ENCODE measurements at places on chromosomes 11 and 22.

GRCh38 chr11:19714387-19715363 is 2.0 kb downstream of the NAV2 start:
- DNase-seq, result no peak

- DNase-seq, result no peak
These were observed 85.4 kb downstream of the TTC28 start for GRCh38 chr22:28594076-28594796.

DNA sequence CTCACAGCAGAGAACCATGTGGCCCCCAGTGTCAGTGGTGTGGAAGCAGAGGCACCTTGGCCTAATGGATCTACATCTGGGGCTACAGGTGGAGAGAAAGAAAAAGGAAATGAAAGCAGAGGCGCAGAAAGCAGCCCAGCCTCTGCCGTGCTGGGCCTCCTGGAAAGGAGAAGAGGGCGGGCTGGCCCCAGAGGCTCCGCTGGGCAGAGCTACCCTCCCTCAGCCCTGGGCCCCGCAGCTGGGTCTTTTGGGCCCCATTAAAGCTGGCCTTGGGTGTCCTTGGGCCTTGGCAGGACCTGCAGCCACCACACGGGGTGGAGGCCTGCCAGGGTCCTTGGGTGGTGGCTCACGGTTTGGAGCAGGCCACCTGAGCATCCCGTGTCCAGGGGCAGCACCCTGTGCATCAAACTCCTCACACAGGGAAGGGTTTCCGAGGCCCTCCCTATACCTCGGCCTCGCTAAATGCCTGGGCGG is 31.6 kb upstream of the GAL start:
- no peak for DNase-seq

DNA sequence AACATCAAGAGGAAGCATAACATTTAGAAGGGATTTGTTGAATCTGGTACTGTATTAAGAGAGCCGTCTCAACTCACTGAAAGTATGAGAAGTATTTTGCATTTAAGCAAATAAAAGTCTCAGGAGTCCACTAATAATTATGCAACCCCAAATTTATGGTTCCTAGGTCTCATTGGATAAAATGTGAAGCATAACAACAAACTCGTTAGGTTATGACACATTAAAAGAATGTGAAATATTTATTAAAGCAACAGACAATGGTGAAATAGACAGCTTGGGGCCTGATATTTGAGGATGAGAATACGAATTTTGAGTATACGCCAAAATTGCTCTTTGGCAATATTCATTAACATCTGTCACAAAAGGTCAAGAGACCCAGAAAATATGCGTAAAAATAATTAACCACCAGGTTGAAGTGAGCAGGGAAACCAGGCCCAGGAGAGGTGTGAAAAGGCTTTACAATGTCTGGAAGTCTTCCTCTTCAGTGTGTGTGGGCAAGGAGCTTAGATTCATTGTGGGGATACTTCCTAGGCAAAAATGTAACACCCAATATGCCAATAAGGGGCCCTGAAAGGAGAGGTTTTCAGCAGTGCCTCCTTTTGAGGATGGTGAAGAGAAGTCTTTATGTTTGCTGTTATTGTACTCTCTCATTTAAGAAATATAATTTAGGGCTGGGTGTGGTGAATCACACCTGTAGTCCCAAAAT is 89.2 kb downstream of the FDX1 start:
- DNase-seq, result no peak

DNA sequence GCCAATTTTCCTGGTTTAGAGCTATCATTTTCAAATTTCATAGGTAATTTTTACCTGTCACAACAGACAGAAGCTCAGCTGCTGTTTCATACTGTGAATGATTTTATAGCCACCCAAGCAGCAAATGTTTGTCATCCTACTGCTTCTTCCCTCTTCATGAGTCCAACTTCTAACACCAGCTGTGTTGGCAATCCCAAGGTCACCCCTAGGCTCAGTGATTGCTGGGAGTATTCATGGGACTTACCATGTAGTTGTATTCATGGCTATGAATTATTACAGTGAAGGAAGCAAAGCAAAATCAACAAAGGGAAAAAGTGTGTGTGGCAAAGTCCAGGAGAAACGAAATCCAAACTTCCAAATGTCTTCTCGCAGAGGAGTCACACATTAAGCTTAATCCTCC is 28.5 kb downstream of the CUL5 start:
- DNase-seq, result no peak

DNA sequence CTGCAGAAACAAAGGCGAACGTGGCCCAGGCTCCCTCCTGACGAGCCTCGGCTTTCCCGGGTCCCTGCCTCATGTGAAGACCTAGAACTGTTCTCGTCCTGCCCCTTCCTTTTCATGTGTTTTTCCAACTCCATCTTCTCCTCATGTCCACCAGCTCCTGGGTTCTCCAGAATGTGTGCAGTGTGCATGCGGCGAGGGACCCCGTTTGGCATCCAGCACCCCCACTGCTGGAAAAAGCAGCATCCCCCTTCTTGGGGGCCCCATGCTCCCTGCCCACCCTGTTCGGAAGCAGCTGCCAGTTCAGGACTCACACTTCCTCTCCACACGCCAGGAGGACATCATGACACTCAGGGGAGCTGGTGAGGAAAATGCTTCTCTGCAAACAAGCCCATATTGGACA is 313.5 kb downstream of the BRD1 start:
- no peak for DNase-seq

DNA sequence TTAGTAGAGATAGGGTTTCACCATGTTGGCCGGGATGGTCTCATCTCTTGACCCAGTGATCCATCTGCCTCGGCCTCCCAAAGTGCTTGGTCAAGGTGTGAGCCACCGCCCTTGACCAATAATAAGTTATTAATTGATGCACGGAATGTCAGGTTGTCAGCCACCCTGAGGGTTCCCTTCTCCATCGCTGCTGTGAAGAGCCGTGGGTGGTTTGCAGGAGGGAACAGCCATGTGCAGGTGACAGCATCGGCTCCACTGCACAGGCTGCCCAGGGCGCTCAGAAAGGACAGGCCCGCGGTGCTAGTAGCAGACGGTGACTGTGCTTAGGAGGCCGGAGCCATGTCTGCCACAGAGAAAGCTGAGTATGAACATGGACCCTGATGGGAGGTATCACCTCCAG is 814.0 kb downstream of the BRD1 start:
- DNase-seq, result no peak

- DNase-seq, result no peak
These were observed 13.1 kb upstream of the RAB38 start for GRCh38 chr11:88188251-88188931.

GRCh38 chr22:45312415-45312814 is 2.7 kb downstream of the FAM118A start:
- DNase-seq, result no peak

GRCh38 chr11:107999759-108000455 is 8.8 kb upstream of the CUL5 start:
- peak; percentile 20 for DNase-seq

- no peak for DNase-seq
These were observed 7.5 kb downstream of the DERL3 start for GRCh38 chr22:23831261-23831660.

GRCh38 chr11:55501014-55501413 is 53.3 kb upstream of the OR4C15 start:
- DNase-seq, result no peak

DNA sequence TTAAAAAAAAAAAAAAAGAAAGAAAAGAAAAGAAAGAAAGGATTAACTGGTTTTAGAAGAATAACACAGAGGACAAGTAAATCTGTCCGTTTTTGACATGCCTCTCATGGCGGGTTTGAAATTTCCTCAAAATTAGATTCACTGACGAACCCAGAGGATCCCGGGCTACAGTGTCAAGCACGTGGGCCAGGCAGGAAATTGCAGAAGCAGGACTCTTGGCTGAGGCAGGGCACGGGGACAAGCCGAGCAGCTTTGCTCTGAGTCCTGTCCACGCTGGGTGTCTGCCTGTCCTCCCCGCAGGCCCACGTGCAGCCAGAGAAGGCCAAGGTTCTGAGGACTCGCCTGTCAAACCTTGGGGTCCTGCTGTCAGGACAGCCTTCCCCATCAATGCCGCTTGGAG is 24.7 kb downstream of the GAL start:
- DNase-seq, result no peak

DNA sequence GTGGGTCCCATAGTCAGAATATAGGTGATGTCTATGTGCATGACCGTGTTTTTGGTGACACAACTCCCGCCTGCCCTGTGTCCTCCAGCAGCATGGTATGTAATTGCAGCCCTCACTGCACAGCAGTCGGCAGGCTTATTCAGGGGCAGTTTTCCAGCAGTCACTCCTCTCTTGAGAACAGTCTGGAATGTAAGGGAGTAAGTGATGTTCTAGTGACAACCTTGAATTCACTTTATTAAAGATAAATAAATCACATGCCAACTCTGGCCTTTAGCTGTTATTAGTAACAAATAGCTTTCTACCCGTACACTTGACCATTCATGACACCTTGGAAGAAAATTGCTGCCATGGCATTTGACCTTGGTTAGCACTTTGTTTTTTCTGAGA is 27.9 kb downstream of the ZNRF3 start:
- DNase-seq, result no peak

DNA sequence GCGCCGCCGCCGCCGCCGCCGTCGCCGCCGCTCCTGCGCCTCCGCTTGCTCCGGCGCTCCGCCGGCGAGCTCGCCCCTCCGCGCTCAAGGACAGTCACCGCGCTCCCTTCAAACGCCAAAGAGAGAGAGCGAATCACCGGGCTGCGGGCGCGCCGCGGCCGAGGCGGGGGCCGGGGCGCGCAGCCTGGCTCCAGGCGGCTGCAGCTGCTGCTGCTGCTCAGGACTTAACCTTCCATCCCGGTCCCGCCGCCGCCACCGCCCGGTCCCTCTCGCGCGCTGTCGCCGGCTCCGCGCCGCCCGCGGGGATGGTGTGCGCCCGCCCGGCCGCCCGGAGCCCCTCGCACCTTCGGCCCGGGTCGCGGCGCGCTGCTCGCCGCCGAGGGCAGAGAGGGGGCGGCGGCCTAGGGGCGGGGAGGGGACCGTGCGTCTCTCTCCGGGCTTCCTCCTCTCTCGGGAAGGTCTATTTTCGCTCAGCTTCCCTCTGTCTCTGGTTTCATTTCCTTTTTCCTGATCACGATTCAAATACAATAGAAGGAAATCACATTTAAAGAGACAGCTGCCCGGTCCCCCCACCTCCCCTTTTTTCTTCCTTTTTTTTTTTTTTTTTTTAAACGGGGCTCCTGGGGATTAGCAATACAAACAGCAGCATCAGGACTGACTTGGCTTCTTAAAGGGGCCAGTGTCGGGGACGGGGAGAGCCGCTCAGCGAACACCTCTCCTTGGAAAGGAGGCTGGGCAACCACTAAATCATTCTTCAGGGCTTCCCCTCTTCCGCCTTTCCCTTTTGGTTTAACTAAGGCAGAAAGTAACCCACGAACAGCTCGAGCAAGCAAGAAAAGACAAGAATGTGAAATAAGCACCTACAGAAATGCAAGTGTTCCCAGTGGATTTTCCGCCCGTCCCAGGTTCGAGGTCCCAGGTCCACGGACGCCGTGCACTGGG is 22.1 kb downstream of the LMO2 start:
- peak; percentile 53 for DNase-seq

- DNase-seq, result no peak
These were observed 2.7 kb upstream of the KRTAP5-9 start for GRCh38 chr11:71545405-71545966.

- no peak for DNase-seq
These were observed 44.6 kb downstream of the APLP2 start for GRCh38 chr11:130114281-130114680.

- DNase-seq, result no peak
These were observed 120.7 kb upstream of the TMEM45B start for GRCh38 chr11:129694966-129695365.

- no peak for DNase-seq
These were observed 25.9 kb downstream of the MOV10L1 start for GRCh38 chr22:50115693-50116092.

- DNase-seq, result no peak
These were observed 145.5 kb downstream of the RBFOX2 start for GRCh38 chr22:35883031-35883620.

- no peak for DNase-seq
These were observed 74.5 kb downstream of the RPL27A start for GRCh38 chr11:8757047-8757446.

DNA sequence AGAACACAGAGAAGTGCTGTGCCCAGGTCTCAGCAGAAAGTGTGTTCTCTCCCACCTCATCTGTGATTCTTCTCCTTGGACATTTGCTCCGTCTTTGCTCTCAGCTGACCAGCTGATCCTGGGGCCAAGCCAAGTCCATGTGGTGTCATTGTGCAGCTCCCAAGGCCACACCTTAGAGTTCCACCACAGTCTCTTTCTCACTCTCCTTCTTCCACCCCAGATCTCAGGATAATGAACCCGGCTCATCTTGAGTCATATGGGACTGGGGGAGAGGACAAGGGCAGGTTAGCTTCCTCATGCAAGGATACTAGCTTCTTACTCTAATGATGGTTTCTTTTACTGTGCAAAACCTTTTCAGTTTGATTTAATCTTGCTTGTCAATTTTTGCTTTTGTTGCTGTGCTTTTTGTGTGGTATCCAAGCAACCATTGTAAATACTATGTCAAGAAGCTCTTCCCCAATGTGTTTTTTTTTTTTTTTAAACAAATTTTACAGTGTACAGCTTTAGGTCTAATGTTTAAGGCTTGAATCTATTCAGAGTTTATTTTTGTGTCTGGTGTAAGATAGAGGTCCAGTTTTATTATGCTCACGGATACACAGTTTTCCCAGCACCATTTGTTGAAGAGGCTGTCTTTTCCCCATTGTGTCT is 75.0 kb upstream of the OR4B1 start:
- DNase-seq, result no peak

- DNase-seq, result no peak
These were observed 10.5 kb downstream of the COA4 start for GRCh38 chr11:73866095-73866579.

DNA sequence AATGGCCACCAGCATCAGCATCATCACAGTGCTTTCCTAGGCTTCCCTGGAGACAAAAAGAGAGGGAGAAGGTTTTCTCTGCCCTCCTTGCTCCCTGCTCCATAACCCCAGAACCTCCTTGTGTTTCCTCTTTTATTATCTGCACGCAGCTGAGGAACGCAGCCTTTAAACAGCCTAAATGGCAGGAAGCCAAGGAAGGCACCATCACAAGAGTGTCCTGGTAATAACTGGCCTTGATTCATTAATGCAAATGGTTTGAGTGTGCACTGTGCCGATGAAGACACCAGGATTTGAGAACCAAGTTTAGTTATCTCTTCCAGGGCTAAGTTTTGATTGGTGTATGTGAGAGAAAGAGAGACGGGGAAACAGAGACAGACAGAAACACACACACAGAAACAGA is 29.4 kb upstream of the DRD2 start:
- no peak for DNase-seq

All from NCI-H1930 (cell line).